ENCODE measurements at places on chromosomes 16 and 17. TPM values are rescaled to one million over a fixed set of nuclear protein-coding genes. Genes with fewer than 3 reads are reported as not detected.

DNA sequence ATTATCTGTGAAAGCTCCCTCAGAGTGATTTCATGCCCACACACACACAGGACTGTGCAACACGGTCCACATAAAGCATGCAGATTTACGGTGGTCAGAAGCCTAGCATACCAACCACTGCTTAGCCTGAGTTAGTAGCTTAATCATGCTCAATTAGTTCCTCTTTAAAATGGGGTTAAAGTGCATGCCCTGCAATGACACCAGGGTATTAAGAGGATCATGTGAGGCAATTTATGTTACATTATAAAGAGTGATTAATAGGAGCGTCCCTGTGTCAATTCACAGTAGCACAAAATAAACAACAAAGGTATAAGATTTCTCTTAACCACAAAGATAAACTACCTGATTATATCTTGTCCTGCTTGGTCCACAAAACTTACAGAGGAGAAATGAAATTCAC lies 39.8 kb downstream of the C17orf67 start:
- no peak for DNase-seq

DNA sequence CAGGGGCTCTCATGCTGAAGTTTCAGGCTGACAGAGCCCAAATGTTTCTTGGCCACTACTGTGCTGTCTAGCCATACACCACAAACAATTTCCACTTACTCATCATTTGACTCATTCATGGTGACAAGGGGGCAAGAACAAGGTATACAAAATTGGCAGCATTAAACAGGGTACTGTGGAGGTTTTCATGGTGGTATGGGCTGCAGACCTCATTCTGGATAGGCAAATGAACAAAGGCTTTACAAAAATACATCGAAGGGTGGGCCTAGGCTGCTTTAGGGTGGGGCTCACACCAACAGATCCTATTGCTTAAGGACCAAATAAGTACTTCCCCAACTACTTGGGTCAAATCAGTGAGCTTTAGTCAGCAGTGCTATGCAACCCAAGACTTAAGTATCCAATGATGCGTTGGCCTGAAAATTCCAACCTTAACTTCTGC lies 53.0 kb downstream of the N4BP1 start:
- DNase-seq = no peak

DNA sequence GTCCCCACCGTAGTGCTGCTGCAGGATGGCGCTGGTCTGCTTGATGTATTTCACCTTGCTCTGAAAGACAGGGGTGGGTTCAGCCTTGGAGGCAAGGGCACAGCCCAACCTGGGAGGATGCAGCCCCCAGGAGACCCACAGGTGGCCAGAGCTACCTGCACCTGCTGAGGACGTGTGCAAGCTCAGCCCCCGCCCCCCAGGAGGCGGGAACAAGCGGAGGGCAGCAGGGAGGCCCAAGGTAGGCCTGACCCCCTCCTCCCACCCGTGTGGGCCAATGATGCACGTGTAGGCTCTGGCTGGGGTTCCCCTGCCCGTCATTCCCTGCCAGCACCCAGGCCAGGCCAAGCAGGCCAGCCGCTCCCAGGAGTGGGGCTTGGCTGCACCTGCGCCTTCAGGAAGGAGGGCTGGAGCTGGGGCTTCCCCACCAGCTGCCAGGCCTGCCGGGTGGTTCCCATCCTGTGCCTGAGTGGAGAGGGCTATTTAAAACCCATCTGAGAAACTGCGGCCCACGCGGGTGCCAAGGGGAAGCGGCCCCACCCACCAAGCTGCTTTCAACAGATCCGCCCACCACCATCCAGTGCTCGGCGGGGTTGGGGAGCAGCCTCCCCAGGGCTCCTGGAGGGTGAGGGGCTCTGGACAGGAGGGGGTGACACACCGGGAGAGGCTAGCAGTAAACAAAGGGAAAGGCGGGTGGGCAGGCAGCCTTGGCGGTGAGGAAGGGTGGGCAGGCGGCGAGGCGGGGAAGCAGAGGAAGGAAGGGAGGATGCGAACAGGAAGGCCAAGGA lies 3.8 kb downstream of the NTHL1 start:
- no peak for DNase-seq

OR2C1 gene
- total RNA-seq = not detected

- DNase-seq = no peak
Observed at GRCh38 chr17:42312285-42313130, 24.2 kb downstream of the STAT5A start.

C17orf107 gene
- total RNA-seq = 1.2 TPM

GRCh38 chr17:34756637-34757021 lies 177.2 kb downstream of the TMEM132E start:
- DNase-seq = no peak

All from esophagus muscularis mucosa (tissue), 4 donors.